ENCODE measurements at places on chromosomes 4 and X. TPM values are rescaled to one million over a fixed set of nuclear protein-coding genes. Genes with fewer than 3 reads are reported as not detected.

UGT2B17 gene
- total RNA-seq = not detected

NMU gene
- total RNA-seq = not detected

COL25A1 gene
- total RNA-seq = not detected

NHS gene
- 8.9 TPM for total RNA-seq

PPP1R2C gene
- total RNA-seq = not detected

CSN1S1 gene
- total RNA-seq = not detected

LIMCH1 gene
- total RNA-seq = not detected

KIAA1210 gene
- not detected for total RNA-seq

GPR119 gene
- total RNA-seq = not detected

MAGEA12 gene
- not detected for total RNA-seq

ZAR1 gene
- total RNA-seq = not detected

BTC gene
- total RNA-seq = not detected

ASB12 gene
- 0.17 TPM for total RNA-seq

DNA sequence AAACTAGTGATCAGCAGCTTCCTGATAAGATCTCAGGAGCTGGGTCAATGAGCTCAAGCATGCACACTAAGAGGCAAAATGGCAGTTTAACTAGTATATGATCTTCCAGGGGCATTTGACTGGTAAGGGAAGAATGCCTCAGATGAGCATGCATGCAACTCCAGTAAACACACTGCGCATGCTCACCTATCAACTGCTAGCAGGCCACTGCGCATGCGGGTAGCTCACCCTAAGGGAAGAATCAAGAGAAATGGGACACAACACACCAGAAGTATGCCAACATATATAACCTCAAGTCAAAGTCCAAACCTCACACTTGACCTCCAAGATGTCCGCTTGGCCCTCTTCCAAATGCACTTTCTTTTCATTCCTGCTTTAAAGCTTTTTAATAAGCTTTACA, 1004.0 kb downstream of the ADGRL3 start:
- H3K4me3 ChIP-seq = no peak overlapping the region
- no peak for DNase-seq
- H3K27me3 ChIP-seq = no peaks in the 10 kb centered on the region
- no peak overlapping the region for H3K27ac ChIP-seq
- H3K4me1 ChIP-seq = no peaks in the 10 kb centered on the region

GRCh38 chrX:13669246-13669737, 16.4 kb downstream of the TCEANC start:
- no peaks in the 10 kb centered on the region for H3K27me3 ChIP-seq
- DNase-seq = peak; percentile 82
- peaks cover 14% of the 10 kb centered on the region for H3K4me1 ChIP-seq
- H3K27ac ChIP-seq = peak overlapping the region; percentile 92
- H3K4me3 ChIP-seq = peak overlapping the region; percentile 69

DNA sequence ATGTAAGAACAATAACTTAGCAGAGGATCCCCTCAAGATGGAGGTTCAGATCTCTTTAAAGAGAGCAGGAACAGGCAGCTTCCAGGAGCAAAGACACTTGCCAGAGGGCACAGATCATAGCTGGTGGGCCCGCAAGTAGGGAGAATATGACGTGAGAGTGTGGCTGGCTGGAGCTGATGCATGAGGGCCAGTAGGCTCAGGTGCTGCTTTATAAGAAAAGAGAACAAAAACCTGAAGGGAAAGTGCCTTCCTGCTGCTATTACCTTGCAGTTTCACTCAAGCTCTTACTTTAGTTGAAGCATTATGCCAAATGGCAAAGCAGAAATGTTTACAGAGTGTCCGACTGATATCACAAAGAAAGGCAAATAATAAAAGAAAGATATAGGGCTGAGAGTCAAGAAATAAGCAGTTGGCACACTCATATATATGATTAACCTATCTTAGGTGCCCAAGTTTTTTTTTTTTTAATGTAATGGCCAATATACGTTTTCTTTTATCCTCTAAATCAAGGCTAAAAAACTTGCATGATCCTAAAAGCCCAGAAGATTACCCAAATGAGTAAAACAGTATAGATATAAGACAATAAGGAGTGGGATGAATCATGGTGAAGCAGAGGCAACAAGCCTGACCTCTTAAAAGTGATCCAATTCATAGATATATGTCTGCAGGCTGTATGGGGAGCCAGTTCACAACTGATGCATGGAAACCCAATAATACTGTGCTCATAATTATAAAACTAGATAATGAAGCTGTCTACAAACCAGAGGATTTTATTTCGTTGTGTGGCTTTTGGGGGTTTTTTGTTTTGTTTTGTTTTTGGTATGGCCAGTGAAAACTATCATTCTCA, 12.6 kb downstream of the NR0B1 start:
- H3K4me3 ChIP-seq = no peak overlapping the region
- H3K36me3 ChIP-seq = no peaks in the 10 kb centered on the region
- DNase-seq = no peak
- H3K27me3 ChIP-seq = no peaks in the 10 kb centered on the region

DNA sequence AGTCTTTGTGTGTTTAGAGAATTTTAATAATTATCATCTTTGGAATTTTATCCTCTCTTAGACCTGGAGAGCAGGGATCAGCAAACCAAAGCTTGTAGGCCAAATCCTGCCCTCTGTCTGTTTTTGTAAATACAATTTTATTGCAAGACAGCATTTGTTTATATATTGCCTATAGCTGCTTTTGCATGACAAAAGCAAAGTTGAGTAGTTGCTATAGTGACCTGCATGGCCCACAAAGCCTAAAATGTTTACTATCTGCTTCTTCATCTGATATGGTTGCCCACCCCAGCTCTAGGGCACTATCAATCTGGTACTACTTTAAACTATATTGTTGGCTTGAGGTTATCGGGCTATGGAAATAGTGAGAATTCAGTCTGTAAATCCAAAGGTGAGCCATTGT, 80.3 kb downstream of the GPAT3 start:
- H3K36me3 ChIP-seq = peaks cover 4% of the 10 kb centered on the region
- H3K27ac ChIP-seq = no peak overlapping the region
- DNase-seq = no peak
- H3K4me3 ChIP-seq = no peak overlapping the region

DNA sequence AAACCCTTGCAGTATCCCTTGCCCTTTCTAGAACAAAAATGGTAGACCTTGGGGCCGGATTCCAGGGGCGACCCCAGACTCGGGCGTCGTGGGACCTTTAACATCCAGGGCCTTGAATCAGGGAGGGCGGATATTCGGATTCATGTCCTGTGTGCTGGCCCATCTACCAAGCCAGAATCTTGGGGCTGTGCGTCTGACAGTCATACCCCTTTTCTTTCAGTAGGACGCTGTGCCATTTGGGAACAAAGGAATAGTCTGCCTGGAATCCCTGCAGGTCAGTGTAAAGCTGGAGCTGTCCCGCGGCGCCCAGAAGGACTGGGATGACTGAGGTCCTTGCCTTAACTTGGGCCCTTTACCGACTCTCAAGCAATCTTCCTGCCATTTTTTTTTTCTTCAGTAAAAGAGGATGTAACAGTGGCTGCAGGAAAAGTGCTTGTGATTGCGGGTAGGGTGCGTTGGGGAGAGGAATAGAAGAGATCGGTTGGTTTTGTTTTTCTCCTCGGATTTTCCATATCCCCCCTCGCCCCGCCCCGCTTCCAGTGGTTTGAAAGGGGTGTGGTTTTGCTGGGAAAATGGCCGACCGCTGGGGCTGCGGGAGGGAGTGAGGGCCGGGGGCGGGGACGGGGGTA, 518 bp downstream of the ARMCX1 start:
- H3K27me3 ChIP-seq = peaks cover 12% of the 10 kb centered on the region
- H3K4me3 ChIP-seq = peak overlapping the region; percentile 76
- no peaks in the 10 kb centered on the region for H3K36me3 ChIP-seq
- no peak for DNase-seq
- H3K4me1 ChIP-seq = peaks cover 9% of the 10 kb centered on the region

DNA sequence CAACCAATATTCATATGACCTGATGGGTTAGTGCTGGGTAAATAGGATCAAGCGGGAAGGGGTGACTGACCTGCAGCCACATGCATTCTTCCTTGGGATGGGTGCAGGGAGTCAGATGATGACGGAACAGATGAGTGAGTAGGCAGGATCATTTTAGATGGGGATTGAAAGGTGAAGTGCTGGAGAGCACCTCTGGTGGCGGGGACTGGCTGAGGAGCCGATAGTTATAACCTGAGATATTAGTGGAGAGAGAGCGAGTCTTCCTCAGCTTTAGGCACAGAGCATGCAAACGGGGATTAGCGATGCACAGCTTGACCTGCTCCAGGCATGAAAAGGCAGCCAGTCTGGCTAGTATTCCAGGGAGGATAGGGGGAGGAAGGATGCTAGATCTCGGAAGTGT, 99.1 kb downstream of the AFF1 start:
- DNase-seq = no peak
- no peaks in the 10 kb centered on the region for H3K27me3 ChIP-seq
- H3K36me3 ChIP-seq = no peaks in the 10 kb centered on the region
- H3K4me1 ChIP-seq = peaks cover 38% of the 10 kb centered on the region

GRCh38 chr4:61770456-61770855, 570.3 kb downstream of the ADGRL3 start:
- no peaks in the 10 kb centered on the region for H3K27me3 ChIP-seq
- H3K36me3 ChIP-seq = no peaks in the 10 kb centered on the region
- H3K27ac ChIP-seq = no peak overlapping the region
- H3K4me1 ChIP-seq = no peaks in the 10 kb centered on the region

GRCh38 chr4:170111085-170111484, 21.3 kb upstream of the AADAT start:
- peaks cover 6% of the 10 kb centered on the region for H3K27me3 ChIP-seq
- DNase-seq = no peak
- no peak overlapping the region for H3K4me3 ChIP-seq
- H3K36me3 ChIP-seq = no peaks in the 10 kb centered on the region
- H3K4me1 ChIP-seq = no peaks in the 10 kb centered on the region

DNA sequence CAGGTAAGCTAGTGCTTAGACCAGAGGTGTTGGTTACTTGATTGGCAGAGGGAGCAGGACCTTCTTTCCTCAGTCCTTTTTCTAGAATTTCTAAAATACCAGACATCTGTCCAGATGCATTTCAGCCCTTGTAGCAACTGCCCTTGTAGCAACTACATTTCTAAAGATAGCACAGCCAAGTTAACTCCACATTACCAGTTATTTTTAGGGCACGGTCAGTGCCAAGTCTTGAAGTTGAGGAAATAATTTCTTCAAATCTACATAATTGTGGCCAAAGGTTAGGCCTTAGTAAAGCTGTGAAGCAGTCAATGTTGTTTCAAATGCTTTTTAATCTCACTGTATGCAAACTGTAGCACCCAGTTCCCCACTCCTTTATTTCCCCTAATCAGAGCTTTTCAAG, 62.9 kb downstream of the MID1IP1 start:
- no peak overlapping the region for H3K4me3 ChIP-seq
- H3K27ac ChIP-seq = no peak overlapping the region
- H3K36me3 ChIP-seq = no peaks in the 10 kb centered on the region
- H3K27me3 ChIP-seq = no peaks in the 10 kb centered on the region
- no peaks in the 10 kb centered on the region for H3K4me1 ChIP-seq

DNA sequence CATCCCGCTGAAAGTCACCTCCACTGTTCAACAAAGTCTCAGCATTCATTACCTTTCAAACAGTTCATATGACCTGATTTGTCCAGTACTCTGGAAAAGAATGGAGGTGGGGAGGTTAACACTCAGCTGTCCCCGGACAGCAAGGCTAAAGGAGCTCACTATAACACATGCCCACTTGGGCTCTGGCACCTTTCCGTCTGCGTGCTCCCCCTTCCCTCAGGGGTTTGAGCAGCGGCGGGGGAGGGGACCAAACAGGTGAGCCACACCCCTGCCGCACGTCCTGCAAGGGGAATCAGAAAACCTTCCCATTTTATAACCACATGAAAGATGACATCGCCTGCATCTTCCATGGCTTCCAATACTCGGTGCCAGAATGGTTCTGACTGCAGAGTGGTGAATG, 39.9 kb upstream of the NFXL1 start:
- no peaks in the 10 kb centered on the region for H3K27me3 ChIP-seq
- no peaks in the 10 kb centered on the region for H3K36me3 ChIP-seq
- no peak for DNase-seq
- no peak overlapping the region for H3K27ac ChIP-seq

- H3K27ac ChIP-seq = no peak overlapping the region
- no peaks in the 10 kb centered on the region for H3K4me1 ChIP-seq
- no peaks in the 10 kb centered on the region for H3K36me3 ChIP-seq
- no peaks in the 10 kb centered on the region for H3K27me3 ChIP-seq
Observed at GRCh38 chr4:176810481-176811249, 17.9 kb upstream of the VEGFC start.

DNA sequence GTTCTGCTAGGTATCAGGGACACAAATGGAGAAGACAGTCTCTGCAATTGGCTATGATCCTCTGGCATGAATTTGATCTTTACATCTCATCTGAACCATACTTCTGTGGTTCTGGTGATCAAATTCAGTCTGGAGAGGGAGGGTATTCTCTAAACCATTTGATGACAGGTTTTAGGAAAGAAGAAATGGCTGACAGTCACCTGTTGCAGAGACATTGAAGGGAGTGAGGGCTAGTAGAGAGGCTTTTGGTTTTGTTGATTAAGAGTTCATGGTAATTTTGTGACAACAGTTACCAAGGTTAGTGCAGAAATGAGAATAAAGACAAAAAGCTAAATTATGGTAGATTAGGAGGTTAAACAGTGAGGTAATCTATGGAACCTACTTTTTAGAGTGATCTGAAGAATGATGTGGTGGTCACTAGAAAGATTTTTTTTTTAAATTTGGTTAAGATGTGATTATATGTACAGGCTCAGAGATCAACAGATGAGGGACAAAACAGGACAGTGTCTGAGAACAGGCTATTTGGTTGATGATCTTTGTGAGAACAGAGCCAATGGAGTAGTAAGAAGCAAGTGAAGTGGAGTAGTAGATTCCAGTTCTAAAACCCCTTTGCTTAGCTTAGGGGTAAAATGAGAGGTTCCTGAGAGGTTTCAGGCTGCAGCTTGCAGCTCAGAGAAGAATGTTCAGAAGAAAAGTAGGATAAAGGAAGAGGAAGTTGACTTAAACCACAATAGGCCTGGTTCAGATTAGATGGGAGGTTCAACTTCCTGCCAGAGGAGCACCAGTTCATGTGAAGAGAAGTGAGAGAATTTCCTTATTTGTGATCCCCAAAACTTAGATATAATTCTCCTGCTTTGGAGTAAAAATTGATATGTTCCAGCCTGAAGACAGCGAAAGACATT, 34.7 kb downstream of the VSIG4 start:
- H3K36me3 ChIP-seq = no peaks in the 10 kb centered on the region
- peaks cover 57% of the 10 kb centered on the region for H3K4me1 ChIP-seq
- no peak for DNase-seq
- no peaks in the 10 kb centered on the region for H3K27me3 ChIP-seq
- H3K27ac ChIP-seq = peak overlapping the region; percentile 61

DNA sequence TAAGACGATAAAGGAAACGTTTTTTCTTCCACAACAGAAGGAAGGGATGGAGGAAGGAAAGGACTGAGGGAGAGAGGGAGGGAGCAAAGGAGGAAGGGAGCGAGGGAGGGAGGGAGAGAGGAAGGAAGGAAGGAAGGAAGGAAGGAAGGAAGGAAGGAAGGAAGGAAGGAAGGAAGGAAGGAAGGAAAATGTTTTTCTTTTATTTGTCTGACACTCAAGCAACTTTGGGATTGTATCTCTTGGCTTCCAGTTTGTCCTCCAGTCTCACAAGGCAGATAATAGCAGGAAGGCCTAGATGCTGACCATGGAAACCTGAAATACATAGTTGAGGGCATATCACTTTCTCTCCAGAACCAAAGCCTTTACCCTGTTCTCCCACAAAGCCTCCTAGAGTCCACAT, 226.7 kb downstream of the ZNF674 start:
- no peaks in the 10 kb centered on the region for H3K27me3 ChIP-seq
- DNase-seq = no peak
- peaks cover 49% of the 10 kb centered on the region for H3K4me1 ChIP-seq
- no peak overlapping the region for H3K4me3 ChIP-seq

GRCh38 chrX:2717312-2717711, 26.2 kb downstream of the CD99 start:
- H3K27me3 ChIP-seq = no peaks in the 10 kb centered on the region
- peaks cover 43% of the 10 kb centered on the region for H3K4me1 ChIP-seq
- DNase-seq = no peak
- peak overlapping the region; percentile 80 for H3K27ac ChIP-seq

Data from activated naive CD4-positive, alpha-beta T cell treated with anti-CD3 and anti-CD28 coated beads for 36 hours (primary cell).